Activated CD4-positive, alpha-beta T cell treated with anti-CD3 and anti-CD28 coated beads for 1 hour (primary cell): ENCODE measurements at places on chromosomes 4 and X.

DNA sequence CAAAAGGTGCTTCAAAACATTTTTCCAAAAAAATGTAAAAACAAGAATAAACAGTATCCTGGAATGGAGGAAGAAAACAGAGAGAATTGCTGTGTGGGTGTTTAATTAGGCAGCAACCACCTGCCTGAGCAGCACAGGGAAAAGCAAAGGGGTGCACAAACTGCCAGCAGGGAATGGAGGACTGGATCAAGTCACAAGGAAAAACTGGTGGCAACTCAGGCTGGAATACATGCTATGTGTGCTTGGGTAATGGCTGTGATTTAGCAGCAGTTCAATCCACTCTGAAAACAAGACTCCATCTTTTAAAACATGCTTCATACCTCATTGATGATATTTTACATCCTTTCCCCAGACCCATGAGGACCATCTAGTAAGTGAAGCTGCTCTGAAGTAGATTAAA, 179.5 kb downstream of the HS6ST2 start:
- DNase-seq, result no peak

- DNase-seq, result no peak
Measured at GRCh38 chr4:6776920-6777635, 5.4 kb upstream of the KIAA0232 start.

DNA sequence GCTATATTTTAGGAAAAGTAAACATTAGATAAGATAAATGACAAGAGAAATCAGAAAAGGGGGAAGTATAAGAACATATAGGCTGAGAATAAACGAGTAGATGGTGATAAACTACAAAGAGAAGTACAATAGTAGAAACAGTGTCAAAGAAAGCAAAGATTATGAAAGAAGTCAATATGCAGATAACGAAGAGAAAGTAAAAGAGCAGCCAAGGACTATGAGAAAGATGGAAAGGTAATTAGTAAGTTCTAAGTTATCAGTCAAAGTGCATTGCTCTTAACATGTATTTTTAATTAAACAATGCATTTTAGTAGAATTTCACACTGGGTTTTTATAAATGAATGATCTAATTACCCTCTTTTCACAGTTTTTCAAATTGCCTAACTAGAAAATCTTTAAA, 1801.3 kb upstream of the PCDH10 start:
- no peak for DNase-seq

DNA sequence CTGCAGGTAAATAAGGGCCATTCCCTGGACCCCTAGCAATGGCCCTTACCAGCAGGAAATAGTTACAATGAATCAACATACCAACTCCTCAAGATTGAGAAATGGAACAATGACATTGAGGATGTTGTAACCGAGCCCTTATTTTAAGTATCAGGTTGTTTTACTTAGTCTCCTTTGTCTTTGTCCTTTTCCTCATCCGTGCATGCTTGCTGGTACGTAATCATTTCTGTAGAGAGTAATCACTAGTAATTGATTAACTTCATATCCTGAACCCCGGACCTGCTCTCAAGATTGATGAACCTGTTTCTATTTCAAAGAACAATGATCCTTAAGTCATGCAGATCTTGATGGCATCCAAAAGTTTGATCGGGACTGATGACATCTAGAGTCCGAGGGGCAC, 98.6 kb upstream of the LANCL3 start:
- DNase-seq, result no peak

DNA sequence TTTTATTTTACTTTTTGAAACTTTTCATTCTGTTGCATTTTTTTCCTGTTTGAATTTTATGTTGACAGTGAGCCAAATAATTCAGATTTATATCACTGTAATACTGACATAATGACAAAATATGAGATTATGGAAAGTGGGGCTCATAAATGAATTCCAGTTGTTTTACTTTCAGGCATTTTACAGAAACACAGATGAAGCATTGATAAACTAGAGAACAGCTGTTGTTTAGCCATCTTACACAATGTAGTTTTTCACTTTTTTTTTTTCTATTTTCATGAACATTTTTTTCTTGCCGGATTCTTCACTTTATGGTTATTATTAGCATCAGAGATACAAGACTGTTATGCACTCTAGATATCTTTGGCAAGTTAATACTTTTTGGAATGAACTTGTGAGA, 91.7 kb upstream of the PAQR3 start:
- DNase-seq, result no peak

DNA sequence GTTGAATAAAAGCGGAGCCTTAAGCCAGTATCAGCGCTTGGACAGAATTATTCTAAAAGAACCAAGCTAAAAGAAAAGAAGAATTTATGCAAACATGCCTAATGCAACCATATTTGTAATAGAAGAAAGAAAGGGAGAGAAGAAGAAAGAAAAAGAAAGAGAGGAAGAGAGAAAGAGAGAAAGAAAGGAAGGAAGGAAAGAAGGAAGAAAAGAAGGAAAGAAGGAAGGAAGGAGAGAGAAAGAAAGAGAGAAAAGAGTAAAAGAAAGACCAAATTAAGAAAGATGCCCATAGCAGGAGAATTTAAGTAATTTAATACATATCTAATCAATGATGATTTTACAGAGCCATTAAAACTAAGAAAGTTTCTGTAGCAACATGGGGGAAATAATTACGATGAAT, 30.9 kb upstream of the TMEM150C start:
- no peak for DNase-seq

DNA sequence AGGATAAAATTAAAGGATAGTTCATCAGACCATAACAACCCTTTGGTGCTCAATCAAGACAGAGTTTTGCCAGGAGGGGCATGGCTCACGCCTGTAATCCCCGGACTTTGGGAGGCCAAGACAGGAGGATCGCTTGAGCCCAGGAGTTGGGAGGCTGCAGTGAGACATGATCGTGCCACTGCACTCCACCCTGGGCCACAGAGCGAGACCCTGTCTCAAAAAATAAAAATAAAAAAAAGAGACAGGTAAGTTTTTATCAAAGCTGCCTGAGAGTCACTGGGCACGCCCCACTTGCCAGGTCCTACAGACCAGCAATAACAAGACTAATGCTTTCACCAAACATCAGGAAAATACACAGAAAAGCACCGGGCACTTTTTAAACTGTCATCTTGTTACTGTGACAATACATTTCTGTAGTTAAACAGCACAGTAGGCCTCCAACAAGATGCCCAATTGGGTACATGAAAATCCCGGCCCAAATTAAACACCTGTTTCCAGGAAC, 765 bp downstream of the CFAP97 start:
- no peak for DNase-seq

DNA sequence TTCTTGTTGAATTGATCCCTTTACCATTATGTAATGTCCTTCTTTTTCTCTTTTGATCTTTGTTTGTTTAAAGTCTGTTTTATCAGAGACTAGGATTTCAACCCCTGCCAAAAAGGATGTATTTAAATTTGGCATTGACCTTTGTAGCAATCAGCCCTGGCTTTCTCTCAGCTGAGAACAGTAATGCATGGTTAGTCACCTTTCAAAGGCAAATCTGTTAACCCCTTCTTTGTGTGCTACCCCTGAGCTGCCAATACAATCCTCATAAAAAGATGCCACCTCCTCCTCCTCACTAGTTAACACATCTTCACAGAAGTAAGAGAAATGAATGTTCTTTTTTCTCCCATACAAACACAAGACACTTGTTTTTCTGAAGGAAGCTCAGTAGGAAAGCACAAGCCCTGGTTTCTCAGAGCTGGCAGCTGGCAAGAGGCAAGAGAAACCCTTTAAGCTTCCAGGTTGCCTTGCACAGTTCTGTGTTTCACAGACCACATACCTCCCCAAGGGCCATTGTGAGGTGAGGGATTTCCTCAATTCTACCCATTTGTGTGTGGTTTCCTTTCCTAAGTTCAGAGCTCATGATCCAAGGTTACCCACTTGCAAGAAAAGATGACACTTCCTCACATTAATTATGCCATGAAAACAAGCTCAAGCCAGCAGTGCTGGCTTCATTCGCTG, 122.6 kb downstream of the RCHY1 start:
- no peak for DNase-seq

- no peak for DNase-seq
Measured at GRCh38 chr4:155907556-155907955, 4.1 kb downstream of the TDO2 start.

DNA sequence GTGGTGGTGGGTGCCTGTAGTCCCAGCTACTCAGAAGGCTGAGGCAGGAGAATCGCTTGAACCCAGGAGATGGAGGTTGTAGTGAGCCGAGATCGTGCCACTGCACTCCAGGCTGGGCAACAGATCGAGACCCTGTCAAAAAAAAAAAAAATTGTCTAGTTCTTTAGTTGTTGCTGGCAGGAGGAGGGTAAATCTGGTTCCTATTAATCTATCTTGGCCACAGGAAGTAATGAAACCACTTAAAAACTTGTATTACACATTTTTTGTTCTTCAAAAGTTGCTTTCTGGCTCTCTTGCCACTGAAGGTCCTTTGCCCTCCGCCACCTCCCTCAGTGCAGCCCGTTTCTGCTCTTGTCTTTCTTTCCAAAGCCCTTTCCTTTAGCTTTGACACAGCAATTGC, 102.9 kb upstream of the ARSJ start:
- no peak for DNase-seq

DNA sequence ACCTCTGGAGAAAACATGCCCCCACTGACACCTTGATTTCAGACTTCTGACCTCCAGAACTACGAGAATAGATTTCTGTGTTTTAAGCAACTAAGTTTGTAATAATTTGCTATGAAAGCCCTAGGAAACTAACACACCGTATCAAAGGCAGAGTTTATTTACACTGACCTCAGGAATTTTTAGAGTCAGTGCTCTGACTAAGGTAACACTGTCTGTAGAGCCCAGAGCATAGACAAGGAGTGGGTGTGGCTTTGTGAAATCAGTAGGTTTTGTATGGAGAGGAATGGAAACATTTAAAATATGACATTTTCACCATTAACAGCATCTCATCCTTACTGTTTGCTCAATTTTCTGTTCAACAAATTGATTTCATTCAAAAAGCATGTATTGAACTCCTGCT, 764.4 kb upstream of the PCDH10 start:
- no peak for DNase-seq

DNA sequence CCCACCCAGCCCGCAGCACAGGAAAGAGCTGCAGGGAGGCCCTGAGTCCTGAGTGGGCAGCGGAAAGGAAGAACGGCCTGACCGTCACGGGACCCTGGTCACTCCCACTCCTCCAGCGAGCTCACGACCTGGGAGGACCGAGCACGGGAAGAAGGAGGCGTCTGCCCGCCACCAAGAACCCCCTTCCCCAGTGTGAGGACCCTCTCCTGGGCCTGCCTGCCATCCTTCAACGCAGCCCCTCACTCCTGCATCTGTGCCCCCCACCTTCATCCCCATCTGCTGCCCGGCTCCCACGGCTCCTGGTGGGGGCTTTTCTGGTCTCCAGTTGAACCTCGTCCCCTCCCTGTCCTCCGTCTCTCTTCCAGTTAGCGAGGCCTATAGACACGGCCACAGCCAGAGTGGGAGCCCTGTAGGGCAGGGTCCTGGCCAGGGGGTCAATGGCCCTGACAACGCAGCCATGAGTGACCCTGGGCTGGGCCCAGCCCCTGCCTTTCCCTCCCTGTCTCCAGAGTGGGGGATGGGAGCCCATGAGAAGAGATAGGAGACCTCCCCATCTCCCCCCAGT, 41.3 kb upstream of the MXD4 start:
- no peak for DNase-seq

DNA sequence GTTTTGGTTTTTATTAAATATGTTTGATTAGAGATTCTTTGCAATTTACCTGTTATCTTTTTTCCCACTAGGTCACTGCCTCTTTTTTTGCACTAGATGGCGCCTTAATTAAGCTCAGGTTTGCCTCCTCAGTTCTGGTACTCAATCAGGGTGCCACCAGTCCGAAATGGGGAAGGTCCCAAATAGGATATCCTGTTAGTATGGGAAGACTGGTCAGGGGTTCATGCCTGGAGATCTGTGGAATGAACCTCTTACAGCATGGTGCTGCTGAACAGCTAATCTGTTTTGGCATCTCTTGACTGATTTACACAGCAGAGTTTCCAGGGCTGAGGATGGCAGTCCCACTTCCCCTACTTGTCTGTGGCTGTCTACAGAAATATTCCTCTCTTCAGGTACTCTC, 24.2 kb upstream of the VSIG1 start:
- no peak for DNase-seq

DNA sequence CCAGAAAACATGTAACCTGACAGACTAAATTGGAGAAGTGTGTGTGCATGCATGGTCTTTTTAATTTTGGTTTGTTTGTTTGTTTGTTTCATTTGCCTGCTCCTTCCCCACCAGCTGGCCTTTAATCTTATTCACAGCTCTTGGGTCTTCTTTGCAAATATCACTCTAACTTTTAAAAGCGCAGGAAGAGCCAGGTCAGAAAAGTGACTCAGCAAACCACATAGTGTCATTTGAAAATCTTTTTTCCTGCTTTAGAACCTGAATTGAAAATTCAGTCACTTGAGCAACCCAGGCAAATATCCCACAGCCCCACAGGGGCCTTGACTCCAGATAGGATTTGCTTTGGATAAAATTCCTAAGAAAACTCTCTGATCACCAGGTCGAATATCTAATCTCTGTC, 4.6 kb downstream of the TMEM255A start:
- no peak for DNase-seq

- no peak for DNase-seq
Measured at GRCh38 chrX:19544693-19545305, 29.5 kb upstream of the MAP3K15 start.

- no peak for DNase-seq
Measured at GRCh38 chr4:60913671-60914070, 286.5 kb upstream of the ADGRL3 start.

- no peak for DNase-seq
Measured at GRCh38 chr4:94558392-94558904, 106.7 kb downstream of the PDLIM5 start.

DNA sequence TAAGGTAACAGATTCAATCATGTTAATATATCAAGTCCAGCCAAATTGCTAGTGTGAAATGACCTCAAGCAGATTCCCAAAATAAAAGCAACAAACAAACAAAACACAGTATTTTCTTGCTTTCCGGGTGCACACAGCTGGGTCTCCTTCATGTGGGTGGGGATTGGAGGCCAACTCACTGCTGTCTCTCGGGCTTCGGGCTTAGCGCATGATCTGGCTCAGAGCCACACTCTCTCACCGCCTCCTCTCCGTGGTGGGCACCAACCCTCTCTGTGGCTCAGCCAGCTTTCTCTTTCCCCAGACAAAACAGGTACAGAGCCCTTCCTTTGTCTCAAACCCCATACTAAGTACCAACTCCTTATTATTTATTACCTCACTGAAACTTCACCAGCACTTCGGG, 2.9 kb upstream of the REELD1 start:
- no peak for DNase-seq

GRCh38 chrX:119981286-119982070, 37.9 kb upstream of the NKAP start:
- DNase-seq, result no peak

DNA sequence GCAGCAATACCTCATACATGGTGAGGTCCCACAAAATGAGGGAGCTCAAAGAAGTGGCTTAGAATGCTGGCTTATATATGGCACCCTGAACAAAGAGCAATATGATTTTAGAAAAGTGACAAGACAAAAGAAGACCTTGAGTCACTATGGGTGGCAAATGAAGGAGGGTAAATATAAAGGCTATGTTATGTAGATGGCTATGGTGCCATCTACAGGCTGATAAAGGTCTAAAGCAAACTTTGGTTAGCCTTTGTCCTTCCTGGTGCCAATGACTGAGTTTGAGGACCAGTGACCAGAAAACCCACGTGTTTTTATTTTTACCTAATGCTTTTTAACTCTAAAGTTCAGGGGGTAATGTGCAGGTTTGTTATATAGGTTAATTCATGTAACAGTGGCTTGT, 151.8 kb downstream of the CCNG2 start:
- no peak for DNase-seq
